Activated effector memory CD4-positive, alpha-beta T cell treated with Interleukin-2 at 50 U/mL for 16 hours (primary cell): ENCODE measurements at places on chromosomes 2 and 18.

DNA sequence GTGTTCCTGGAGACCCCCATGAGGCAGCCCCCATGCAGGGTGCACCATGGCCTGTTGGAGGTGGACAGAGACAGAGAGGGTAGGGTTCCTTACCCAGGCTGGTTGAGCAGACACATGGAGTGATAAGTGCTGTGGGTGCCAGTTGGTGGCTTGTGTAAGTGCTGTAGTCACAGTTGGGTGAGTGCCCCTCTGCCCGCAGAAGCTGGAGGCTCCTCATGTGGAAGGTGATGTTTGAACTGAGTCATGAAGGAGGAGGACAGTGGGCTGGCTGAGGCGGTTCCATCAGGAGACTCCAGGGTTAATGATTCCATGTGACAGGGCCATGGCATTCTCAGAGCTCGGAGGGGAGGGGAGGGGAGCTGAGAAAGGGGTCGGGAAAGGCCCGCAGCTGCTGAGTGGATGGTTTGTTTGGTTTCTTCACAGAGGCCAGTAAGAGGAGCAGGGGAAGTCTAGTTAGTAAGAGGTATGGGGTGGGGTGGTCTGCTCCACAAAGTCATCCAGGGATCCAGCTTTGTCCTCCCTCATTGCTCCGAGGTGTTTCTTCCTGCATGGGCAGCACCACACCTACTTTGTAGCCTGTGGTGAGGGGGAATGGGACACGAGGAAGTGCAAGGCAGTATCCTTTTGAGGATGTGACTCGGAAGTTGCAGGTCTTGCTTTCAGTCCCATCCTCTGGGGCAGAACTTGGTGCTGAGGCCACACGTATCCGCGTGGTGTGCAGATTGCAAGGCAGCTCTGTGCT lies 13.6 kb downstream of the IMPA2 start:
- no peak for DNase-seq

GRCh38 chr2:199727801-199728200 lies 123.2 kb downstream of the FTCDNL1 start:
- DNase-seq: no peak

DNA sequence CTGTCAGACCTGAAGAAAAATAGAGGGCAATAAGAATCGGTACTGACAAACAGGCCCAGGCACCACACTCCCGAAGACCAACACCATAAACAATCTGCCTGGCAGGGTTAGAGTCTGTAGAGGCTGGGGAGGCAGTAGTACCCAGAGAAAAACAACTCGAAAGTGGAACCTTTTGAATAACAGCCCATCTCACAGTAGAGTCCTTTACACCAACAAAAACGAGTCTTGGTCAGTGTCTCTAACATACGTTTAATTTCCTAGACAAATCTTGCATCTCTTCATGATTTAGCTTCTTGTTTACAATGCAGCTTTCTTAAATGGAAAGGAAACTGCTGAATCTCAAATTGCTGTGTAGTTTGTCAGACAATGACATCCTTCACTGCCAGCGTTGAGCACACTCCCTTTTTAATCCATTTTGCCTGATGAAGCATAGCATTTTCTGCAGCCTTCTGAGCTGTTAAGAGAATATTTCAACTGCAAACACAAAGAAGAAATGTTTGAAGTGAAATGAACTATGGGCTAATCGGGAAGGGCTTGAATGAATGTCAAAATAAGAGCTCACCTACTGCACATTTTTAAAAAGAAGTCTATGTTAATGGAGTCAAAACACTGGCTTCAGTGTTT lies 73.1 kb upstream of the DSG1 start:
- no peak for DNase-seq

DNA sequence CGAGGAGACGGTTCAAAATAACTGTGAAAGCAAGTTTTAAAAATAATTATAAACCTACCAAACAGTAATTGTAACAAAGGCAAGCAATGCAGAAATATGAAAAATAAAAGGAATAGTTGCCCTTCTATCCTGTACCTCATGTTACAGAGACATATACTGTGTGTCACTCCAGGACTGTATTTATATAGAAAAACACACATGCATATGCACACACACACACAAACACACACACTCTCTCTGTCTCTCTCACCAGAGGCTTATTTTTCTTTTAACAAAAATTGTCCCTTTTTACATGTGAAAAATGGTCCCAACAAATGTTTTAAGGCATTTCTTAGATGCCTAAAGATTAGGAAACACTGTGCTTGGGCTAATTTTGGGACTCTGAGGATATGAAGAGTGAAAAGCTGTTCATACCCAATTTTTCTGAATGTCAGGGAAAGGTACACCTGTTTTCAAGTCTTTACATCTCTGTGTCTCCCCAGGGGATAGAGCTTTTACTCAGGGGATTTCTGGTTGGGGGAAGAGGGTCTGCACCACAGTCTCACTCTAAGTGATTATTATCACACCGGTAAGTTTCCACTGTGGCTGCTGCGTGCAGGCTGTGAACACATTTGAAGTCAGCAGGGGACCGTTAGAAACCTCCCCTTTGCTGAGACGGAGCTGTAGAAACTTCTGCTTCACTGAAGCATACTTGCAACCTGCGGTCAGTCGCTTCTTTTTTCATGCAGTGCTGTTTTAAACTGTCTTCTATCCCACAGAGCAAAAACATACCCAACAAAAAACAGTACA lies 51.4 kb upstream of the SPAG16 start:
- no peak for DNase-seq

- DNase-seq: no peak
Observed at GRCh38 chr2:108833219-108833618, 46.6 kb downstream of the CCDC138 start.

- no peak for DNase-seq
Observed at GRCh38 chr2:174063492-174064092, 98.4 kb upstream of the SP3 start.

GRCh38 chr2:141058556-141058955 lies 1072.3 kb downstream of the LRP1B start:
- no peak for DNase-seq

GRCh38 chr2:190964170-190964795 lies 49.7 kb downstream of the STAT1 start:
- no peak for DNase-seq
